ENCODE measurements at places on chromosomes 7 and 10. TPM values are rescaled to one million over a fixed set of nuclear protein-coding genes. Genes with fewer than 3 reads are reported as not detected.

The INHBA gene
- total RNA-seq = 9.0 TPM

The GIMAP6 gene
- 18.7 TPM for total RNA-seq

- no peak for DNase-seq
- H3K4me3 ChIP-seq = no peak overlapping the region
- no peaks in the 10 kb centered on the region for H3K4me1 ChIP-seq
Measured at GRCh38 chr10:123886292-123886691, 5.3 kb downstream of the CPXM2 start.

- H3K4me1 ChIP-seq = peaks cover 5% of the 10 kb centered on the region
- no peak overlapping the region for H3K27ac ChIP-seq
- DNase-seq = peak; percentile 27
- no peaks in the 10 kb centered on the region for H3K36me3 ChIP-seq
Measured at GRCh38 chr10:2925631-2926030, 141.7 kb upstream of the PFKP start.

The ASIC3 gene
- 1.3 TPM for total RNA-seq

The TMEM236 gene
- 0.40 TPM for total RNA-seq
